ENCODE measurements at places on chromosomes 3 and 15.

DNA sequence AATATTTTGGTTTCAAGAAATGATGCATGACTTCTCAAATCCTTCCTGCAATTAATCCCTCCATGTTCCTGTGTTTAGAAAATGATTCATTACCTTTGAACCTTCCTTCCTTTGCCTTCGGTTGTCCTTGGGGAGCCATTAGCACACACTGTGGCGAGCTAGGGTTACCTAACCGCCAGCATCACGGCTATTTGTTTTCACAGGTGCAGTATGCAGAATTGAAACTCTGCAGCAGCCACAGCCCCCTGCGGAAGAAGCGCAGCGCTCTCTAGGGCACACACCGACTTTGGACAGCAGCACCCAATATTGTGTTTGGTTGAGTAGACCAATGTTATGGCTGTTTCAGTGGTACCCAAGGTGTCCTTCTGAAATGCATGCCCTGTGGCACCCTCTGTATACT, 247.4 kb downstream of the MCTP2 start:
- no peak for DNase-seq

- DNase-seq, result no peak
These were observed 14.2 kb upstream of the U2SURP start for GRCh38 chr3:142987080-142987700.

GRCh38 chr3:140546649-140547048, 131.2 kb upstream of the TRIM42 start:
- no peak for DNase-seq

DNA sequence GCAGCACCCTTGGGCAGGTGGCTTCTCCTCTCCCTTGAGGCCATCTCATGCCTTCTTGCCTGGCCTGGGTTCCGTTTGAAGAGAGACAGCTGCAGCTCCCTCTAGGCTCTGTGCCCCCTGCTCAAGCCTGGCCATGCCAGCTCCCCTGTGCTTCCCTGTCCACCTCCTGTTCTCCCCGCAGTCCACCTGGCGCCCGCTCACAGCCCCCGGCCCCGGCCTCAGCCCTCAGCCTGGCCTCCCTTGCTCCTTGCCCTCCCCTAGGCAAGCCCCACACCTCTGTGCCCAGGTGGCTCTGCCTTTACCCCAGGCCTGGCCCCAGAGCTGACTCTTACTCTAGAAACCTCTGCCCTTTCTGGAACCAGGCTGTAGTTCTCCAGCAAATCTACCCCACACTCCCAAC, 13.9 kb upstream of the RHO start:
- no peak for DNase-seq

- DNase-seq, result no peak
These were observed 24.1 kb downstream of the MAGI1 start for GRCh38 chr3:66014651-66015050.

DNA sequence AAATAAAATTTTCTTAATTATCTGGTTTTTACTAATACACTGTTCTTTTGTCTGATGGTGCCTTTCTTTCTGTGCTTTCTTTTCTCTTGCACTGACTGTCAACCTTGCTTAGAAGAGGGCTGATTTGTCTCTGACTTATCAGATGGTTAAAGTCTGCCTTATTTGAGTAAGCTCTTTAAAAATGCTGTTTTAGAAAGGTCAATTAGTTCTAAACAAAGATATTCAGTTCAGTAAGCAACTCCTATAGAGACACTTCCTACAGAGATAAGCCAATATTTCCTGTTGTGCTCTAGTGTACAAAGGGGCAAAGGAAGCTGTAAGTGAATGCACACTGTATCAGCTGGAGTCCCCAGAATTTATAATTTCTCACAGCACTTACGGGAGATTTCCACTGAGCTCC, 153.4 kb upstream of the TSPAN3 start:
- no peak for DNase-seq

GRCh38 chr15:66855041-66855440, 153.0 kb downstream of the SMAD6 start:
- no peak for DNase-seq

- DNase-seq, result no peak
These were observed 14.1 kb downstream of the FXR1 start for GRCh38 chr3:180926526-180926925.

DNA sequence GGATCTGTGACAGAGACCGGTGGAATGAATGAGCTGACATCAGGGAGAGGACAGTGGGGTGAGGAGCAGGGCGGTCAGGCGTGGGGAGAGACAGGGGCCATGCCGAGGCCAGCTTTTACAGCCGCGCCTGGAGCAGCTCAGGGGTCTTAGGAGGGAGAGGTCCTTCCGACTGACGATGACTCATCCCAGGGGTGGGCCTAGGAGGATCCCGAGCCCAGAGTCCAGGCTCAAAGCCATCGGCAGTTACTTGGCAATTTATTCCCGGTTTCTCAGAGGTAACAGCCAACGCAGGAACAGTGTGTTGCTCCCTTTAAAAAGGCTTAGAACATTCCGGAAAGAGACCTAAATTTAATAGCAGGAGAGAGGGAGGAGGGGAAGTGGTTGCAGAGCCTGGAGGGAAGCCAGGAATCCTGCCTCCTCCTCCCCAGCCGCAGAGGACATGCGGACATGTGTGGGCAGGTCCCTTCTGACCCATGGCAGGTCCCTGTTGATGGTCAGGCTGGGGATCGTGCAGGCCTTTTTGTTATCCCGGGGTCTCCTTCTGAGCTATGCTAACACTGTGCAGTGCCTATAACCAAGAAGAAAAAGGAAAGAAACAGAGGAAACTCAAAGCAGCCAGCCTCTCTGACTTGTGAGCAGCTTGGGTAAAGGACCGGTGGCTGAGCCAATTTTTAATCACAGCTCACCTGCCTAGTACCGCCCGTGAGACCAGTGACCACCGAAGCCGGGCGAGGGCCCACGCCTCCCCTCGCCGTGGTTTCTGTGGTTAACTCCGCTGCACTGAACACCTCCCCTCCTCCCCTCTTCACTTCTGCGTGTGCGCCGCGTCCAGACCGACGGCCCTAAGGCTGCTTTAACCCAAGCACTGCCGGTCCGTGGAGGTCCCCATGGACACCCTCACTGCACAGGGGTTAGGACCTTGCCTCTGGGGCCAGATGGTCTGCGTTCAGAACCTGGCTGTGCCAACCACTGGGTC, 392.4 kb upstream of the PROK2 start:
- no peak for DNase-seq

DNA sequence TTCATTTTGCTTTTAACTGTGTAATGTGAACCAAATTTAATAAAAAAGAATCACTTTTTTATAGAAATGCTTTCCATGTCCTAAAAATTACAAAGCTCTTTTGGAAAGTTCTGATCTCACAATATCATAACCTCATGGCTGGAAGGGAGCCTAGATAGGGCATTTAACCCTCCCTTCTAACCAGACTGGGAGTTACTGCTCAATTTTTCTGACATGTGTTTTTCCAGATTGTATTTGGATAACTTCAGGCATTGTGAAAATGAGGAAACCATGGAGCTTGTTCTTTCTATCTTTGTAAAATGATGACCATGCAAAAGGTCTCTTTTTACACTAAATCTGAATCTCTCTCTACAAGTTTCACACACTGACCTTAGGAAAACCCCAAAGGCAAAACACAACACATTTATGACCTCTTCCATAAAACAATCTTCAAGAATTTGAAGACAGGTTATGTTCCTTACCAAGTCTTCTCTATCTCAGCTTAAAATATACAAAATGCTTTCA, 508.8 kb downstream of the DIPK2A start:
- DNase-seq, result no peak

DNA sequence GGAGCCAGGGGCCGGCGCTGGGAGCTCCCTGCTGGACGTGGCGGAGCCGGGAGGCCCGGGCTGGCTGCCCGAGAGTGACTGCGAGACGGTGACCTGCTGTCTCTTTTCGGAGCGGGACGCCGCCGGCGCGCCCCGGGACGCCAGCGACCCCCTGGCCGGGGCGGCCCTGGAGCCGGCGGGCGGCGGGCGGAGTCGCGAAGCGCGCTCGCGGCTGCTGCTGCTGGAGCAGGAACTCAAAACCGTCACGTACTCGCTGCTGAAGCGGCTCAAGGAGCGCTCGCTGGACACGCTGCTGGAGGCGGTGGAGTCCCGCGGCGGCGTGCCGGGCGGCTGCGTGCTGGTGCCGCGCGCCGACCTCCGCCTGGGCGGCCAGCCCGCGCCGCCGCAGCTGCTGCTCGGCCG, 1.5 kb downstream of the SMAD6 start:
- DNase-seq, result no peak

- DNase-seq, result no peak
These were observed 34.4 kb upstream of the SLCO2A1 start for GRCh38 chr3:134064081-134064480.

DNA sequence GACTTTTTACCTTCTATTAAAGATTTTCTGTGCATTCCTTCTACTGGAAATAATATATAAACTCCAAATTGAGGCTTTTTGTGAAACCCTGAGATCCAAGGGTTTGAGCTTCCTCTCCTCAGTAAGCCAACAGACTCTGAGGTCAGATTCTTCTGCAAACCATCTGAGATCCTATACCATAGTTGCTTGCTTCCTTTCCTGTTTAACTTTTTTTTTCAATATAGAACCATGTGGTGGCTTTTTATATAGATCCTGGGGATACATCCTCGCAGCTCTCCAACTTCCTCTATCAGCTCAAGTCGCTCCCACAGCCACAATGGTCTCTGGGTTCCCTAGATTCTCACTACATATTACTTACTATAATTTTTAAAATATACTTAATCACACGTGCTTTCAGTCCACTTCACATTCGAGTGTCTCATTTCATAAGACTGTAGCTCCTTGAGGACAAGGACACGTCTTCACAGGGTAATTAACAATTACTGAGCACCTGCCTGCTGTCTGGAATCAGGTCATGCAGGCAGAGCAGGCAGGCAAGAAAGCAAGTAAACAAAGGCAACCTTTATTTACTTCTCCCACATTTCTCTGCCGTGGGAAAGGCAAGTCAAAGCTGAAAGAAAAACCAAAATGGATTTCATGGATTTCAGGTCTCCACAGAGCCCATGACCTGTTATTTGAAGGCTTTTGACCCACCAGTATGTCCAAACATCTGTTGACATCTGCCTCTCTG, 941.5 kb downstream of the FHIT start:
- DNase-seq, result no peak

DNA sequence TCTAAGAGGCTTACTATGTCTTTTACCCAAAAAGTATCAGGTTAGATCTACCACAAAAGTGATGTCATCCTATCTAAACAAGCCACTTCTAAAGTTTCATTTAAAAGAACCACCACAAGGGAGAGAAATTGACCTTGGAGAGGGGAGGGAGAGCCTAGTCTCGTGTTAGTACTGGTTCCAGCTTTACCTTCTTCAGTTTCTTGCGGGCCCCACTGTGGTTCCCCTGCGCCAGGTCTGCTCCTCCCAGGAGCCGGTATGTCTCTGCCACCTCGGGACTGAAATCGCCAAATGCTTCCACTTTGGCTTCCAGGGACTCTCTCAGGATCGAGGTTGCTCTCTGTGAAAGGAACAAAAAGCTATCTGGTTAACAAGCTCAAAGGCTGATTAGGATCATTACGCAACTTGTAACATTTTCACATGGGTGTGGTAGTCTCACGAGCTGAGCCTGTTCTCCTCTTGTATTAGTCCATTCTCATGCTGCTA, 51.1 kb downstream of the SYNM start:
- DNase-seq, result no peak

GRCh38 chr3:169062501-169062900, 601.0 kb downstream of the MECOM start:
- DNase-seq, result no peak

- DNase-seq, result no peak
These were observed 47.2 kb upstream of the TEX55 start for GRCh38 chr3:119098619-119099222.

- no peak for DNase-seq
These were observed 5.9 kb downstream of the MYO5C start for GRCh38 chr15:52289629-52290081.

DNA sequence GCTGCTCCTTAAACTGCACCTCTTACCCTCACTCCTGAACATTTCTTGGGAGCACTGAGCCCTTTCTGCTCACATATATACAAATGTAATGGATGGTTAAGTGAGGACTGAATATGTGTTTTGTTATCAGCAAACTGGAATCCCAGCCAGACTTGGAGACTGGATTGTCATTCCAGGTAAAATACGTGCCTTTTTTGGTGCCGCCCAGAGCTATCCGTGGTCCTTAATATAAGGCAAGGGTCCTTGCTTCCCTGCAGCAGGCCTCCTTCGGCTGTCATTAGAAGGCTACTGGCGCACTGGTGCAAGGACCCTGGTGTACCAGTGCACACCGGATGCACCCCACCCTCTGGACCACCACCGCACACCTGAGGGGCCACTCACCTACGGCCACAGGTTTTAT, 1.1 kb upstream of the GABRB3 start:
- DNase-seq, result no peak

GRCh38 chr3:52436500-52437149, 8.3 kb downstream of the SEMA3G start:
- DNase-seq, result no peak

DNA sequence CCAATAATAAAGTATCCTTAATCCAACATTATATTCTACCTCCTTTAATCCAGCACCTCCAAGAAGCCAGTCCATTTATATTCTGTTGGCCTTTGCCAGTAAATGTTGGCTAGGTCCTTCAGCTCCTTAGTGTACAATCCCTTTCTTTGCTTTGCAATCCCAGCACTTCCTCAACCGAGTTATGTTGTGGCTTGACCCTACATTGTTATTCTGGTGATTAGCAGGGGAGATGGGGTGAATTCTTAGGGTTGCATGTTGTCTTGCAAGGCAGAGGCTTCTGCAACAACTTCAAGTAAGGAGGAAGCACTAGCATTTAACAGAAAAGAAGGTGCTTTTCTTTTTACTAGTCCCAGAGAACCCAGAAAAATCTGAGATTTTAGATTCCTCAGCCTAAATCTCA, 127.2 kb downstream of the CD47 start:
- DNase-seq, result no peak

DNA sequence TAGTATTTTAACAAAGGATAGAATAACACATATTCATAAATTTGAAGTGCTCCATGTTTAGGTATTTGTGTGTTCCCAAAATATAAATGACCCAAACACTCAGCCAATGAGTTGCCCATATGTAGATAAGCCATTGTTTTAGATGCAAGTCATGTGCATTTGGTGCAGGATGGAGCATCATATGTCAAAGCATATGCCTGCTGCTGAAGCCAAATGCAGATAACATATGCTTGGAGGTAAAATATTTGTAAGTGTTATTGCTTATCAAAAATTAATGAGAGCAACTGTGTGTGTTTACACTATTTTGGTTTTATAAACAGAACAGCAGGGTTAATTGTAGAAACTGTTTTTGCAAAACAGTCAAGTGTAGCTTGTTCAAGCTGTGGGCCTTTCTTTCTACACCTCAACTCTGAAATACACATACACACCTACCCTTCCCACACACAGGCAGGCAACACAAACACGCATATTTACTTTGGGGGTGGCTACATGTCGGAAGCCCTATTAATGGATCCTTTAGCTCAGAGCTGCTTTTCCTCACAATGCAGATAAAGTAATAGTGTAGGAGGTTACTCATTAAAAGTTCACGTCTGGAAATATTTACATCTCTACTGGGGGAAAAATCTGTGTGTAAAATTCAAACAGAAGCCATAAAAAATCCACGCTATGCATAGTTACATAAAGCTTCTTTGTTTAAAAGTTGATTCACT, 521.4 kb downstream of the ZNF385D start:
- no peak for DNase-seq

- DNase-seq, result no peak
These were observed 8.8 kb downstream of the NUP210 start for GRCh38 chr3:13411186-13411860.

Measured in hypothalamus (tissue), 51 donors.